ENCODE measurements at places on chromosomes 11 and 22.

- DNase-seq = no peak
These were observed 74.5 kb downstream of the PPP6R3 start for GRCh38 chr11:68535098-68535497.

- DNase-seq = no peak
These were observed 59.1 kb downstream of the ETS1 start for GRCh38 chr11:128528294-128528693.

- DNase-seq = peak; percentile 78
These were observed 14.3 kb downstream of the OR2AG2 start for GRCh38 chr11:6757373-6757967.

DNA sequence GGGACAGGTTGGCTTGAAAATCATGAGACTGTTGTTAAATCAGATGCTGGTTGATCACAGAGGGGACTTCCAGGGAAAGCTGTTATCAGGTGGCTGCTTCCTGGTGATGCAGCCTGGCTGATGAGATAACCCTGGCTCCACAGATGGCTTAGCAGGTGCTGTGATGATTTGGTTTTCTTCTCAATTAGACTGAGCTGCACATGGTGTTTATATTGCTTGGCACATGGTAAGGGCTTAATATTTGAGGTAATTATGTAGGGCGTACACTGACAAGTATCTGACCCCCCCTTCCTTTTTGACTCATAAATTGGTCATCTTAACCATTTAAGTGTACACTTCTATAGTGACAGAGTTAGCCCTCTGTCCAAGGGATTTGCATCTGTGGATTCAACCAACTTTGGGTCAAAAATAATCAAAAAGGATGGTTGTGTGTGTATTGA lies 7.0 kb downstream of the RPS3 start:
- no peak for DNase-seq

GRCh38 chr11:126917531-126918204 lies 82.9 kb downstream of the KIRREL3 start:
- no peak for DNase-seq

DNA sequence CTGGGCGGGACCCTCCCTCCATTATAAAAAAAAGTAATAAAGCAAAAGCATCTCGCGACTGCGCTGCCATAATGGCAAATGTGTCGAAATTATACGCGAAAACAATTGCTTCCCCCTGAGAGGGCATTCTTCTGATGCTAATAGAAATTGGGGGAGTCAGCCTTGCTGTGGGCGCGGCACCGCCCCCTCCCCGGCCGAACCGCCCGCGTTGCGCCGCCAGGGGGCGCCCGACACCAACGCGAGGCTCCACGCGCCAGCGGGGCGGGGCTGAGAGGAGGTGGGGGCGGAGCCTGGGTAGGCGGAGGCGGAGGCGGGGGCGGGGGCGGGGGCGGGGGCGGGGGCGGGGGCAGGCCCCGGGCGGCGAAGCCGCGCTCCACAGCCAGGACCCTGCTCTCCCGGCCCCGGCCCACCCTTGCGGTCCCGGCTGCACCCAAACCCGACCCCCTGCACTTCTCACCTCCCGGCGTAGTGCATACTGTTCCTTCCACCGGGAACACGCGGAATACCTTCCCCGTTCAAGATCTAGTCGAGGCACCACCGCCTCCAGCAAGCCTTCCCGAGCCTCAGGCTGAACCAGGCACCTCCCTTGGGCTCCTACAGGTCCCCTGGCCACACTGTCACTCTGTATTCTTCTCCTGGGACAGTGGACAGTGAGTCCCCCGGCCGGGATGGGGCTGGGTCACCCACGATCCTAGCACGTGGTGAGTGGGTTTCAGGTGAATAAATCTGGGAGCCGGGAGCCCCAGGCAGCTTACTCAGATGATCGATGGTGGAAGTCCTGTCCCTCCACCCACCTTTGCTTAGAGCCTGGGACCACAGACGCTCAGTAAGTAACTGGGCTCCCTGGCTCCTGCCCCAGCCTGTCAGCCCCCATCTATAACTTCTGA lies 15.5 kb upstream of the UPK3A start:
- DNase-seq = peak; percentile 90

DNA sequence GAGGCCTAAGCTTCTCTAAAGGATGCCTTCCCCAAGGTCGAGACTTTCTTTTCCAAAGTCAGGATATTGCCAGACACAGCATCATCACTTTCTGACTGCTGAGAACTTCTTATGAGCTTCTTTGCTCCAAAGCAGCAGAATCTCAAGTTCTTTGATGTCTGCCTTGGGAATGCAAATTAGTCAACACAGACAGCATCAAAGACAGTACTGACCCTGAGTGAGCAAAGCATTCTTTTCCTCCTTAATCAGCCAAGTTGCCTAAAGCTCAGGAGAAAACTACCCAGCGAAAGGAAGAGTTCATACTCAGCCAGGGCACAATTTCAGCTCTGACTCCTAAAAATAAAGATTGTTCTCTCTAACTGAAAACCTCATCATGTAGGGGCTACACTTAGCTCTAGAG lies 98.0 kb downstream of the SLC36A4 start:
- DNase-seq = no peak

DNA sequence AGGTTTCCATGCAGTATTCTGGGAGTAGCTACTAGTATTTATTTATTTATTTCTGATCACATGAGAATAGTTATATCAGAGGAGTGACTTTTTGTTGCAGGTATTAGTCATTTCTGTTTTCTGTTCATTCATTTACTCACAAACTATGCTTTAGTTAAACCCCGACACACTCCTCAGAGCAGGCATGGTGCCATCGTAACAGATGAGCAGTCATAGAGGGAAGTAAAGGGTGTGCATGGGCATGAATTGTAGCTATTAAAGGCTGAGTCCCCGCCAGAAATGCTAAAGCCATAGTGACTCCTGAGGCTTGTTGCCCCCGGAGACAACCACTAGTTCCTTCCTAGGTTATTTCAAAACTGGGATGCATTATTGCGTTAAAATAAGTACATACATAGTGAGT lies 10.6 kb downstream of the JHY start:
- DNase-seq = no peak

GRCh38 chr22:30276039-30276438 lies 9.4 kb upstream of the OSM start:
- DNase-seq = no peak

- DNase-seq = no peak
These were observed 2.5 kb upstream of the NUP98 start for GRCh38 chr11:3799873-3800272.

DNA sequence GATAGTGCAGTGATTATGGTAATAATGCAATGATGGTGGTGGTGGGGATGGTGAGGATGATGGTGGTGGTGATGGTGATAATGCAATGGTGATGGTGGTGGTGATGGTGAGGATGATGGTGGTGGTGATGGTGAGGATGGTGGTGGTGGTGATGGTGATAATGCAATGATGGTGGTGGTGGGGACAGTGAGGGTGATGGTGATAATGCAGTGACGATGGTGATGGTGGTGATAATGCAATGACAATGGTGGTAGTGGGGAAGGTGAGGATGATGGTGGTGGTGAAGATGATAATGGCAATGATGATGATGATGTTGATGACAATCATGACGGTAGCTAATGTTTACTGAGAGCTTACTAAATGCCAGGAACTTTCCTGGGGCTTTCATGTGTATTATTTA lies 79.6 kb upstream of the MYOD1 start:
- DNase-seq = no peak

DNA sequence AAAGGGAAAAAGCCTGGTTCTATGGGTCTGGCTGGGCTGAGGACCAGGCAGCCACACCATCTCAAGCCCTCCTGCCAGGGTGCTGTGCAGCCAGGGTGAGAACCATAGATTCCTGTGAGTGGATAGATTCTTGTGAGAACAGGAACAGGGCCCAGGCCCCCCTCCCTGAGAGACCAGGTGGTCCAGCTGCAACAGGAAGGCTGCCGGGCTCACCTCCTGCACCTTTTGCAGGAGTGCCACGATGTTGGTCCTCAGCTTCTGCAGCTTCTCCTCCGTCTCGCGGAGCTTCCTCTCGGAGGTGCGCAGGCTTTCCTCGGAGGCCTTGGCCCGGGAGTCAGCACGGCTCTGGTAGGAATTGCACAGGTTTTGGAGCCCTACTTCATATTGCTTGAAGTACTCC lies 40.8 kb downstream of the MORC2 start:
- no peak for DNase-seq

DNA sequence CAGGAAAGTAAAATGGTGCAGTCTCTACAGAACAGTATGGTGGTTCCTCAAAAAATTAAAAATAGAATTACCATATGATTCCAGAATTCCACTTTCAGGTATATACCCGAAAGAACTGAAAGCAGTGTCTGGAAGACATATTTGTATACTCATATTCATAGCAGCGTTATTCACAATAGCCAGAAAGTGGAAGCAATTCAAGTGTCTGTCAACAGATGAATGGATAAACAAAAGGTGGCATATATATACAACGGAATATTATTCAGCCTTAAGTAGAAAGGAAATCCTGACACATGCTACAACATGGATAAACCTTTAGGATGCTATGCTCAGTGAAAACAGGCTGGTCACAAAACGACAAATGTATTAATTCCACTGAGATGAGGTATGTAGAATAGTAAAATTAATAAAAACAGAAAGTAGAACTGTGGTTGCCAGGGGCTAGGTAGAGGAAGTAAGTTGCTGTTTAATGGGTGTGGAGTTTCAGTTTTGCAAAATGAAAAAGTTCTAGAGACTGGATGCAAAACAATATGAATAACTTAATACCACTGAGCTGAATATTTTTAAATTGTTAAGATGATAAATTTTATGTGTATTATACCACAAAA lies 14.5 kb downstream of the SAA1 start:
- no peak for DNase-seq

GRCh38 chr11:47186076-47186699 lies at the start of gene PACSIN3:
Gene PACSIN3, minus strand, starts transcription at chr11:47186434. Its CDS starts 3,707 bp downstream, at chr11:47182727.
- peak; percentile 66 for DNase-seq

- no peak for DNase-seq
These were observed 128.1 kb upstream of the TOP3B start for GRCh38 chr22:22110548-22111266.

GRCh38 chr22:20905415-20906386 lies 11.5 kb upstream of the CRKL start:
- no peak for DNase-seq

- DNase-seq = no peak
These were observed 43.0 kb downstream of the CACNA1I start for GRCh38 chr22:39613549-39613921.

- DNase-seq = no peak
These were observed 86.1 kb downstream of the ADAMTS15 start for GRCh38 chr11:130534551-130534950.

DNA sequence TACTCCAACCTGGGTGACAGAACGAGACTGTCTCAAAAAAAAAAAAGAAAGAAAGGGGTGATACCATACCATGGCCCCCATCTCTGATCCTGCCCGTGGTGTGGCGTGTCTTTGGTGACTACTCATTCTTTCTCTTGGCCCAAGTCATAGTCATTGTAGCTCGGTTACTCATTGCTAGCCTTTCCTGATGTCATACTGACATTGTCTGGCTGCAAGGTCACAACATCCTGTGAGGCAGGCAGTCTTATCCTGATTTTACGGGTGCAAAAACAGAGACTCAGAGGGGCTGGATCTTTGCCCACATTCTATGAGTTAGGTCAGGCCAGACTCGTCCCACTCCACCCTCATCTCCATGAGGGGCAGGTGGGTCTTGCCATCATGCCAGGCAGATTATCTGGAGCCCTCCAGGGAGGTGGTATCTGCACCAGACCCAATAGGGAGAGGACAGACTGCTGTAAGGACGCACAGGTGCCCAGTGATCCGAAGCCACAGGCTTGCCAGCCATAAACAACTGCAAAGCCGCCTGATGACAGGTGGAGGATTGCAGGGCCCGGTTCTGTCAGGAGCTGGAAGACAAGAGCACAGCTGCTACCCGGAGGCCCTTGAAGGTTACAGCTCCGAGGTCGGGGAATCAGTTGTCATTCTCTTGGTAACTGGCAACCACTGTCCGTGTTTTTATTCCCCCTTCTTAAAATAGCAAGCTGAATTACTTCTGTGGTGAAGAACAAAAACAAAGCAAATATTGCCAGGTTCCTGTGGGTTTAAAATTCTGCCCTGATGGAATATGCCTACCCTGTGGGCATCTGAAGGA lies 13.8 kb downstream of the TOM1 start:
- peak; percentile 14 for DNase-seq

DNA sequence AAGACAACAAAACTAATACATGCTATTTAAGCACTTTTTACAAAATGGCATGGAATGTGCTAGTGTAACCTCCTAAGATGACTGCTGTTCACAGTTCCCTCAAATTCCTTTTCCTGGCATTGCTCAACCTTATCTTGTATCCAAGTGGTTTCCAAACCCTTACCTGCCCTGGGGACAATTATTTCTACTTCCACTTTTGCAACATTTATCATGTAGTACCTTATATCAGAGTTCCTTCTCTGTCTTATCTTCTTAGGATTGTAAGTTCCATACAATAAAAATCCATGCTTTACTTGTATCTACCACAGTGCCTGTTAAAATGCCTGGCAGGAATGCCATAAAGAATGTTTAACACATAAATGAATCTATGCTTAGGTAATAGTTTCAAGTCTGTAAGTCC lies 109.2 kb upstream of the MTMR2 start:
- no peak for DNase-seq

GRCh38 chr11:18299721-18300120 lies 22.2 kb downstream of the HPS5 start:
- DNase-seq = no peak

- peak; percentile 87 for DNase-seq
These were observed 11.0 kb upstream of the CERK start for GRCh38 chr22:46748908-46749675.

- DNase-seq = no peak
These were observed 198.3 kb downstream of the GRIK4 start for GRCh38 chr11:120709808-120710207.

DNA sequence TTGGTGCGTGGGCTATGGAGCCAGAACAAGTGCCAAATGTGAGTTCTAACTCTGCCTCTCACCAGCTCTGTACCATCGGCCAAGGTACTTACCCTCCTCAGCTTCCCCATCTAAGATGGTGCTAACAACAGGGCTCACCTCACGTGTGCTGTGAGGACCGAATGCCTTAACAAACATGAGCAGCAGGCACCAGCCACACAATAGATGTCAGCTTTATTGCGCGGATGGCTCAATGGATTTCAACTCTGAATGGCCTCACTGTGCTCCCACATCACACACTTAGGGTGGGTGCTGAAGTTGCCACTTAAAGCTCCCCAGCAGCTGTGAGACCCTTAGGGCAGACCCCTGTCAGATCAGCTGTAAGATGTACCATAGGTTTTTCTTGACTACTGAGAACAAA lies 24.1 kb downstream of the RELT start:
- DNase-seq = no peak

DNA sequence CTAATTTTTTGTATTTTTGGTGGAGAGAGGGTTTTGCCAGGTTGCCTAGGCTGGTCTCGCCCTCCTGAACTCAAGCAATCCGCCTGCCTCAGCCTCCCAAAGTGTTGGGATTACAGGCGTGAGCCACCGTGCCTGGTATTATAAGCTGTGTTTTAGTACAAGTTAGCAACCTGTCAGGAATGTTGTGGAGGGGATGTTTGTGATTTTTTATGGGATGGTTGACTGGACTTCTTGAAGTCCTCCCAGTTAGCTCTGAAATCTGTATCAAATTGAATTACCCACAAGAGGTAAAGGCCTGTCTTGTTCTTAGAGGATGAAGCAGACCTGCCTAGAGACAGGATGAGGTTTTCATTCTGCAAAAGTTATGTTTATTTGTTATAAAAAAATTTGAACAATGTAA lies 34.1 kb upstream of the IL18BP start:
- no peak for DNase-seq

GRCh38 chr11:102950622-102951081 lies 4.9 kb downstream of the MMP13 start:
- no peak for DNase-seq

GRCh38 chr11:103147627-103148026 lies 38.4 kb downstream of the DYNC2H1 start:
- no peak for DNase-seq
